ENCODE measurements at places on chromosomes 12 and 14.

DNA sequence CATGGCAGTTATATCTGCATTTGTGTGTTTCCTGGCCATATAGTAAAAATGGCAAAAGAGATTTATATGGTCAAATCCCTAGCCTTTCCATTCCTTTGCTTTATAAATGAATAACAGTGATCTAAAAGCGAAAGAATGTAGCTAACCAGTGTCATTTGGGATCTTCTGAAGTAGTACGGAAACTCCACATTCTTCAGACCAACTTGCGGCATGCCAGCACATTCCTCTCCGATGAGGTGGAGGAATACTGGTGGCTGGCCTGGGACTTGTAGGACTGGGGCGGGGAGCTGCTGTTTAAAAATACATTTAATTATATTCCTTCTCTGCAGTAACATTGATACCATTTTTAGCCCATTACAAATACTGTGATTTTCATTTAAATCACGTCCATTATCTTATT, 85.3 kb downstream of the SAMD4A start:
- no peak for DNase-seq

DNA sequence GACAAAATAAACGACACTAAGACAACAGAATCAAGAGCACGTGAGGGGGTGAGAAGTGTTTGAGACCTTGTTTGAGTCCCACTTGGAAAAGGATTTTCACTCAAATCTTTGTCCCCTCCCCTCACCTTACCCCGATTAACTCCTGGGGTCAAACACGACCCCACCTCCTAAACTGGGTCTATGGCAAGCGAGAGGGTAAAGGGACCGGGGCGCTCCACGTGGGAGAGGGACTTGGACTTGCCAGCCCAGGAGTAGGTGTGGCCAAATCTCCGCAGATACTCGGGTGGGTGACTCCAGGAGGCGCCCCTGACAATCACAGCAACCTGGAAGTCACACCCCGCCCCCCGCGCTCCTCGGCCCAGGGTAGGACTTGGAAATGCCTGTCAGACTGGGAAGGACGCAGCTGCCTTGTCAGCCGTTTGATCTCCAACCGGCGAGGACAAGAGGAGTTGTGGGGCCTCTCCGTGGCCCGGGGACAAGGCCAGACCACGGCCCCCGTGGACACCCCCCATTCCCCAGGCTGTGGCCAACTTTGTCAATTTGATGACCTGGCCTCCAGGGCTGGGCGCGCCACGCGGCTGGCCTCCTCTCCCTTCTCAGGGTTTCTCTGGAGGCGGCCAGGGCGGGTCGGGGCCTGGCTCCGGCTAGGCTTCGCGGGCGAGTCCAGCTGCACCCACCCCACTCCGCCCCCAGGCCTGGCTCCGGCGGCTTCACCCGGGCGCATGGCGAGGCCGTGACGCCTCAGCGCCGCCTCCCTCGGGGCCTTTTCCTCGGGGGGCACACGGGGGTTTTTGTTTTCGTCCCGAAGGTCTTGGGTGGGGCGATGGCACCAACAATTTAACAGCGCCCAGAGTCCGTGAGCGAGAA, 1.1 kb upstream of the BCL11B start:
- no peak for DNase-seq

DNA sequence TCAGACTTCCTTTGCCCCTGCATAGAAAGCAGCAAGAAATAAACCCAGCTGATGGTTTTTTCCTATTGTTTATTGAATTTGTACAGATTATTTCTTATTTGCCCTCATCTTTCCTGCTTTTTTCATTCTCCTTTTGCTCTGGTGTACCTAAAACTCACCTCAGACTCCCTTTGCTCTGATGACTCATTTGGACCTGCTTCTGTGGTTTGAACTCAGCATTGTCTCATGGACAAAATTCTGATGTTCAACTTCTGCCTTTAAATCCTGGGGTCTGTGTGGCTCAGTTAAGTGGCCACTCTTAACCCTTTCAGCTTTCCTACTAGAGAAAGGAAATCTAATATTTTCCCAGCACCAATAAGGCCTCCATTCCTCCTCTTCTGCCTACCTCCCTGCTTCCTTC, 3.5 kb upstream of the SENP1 start:
- no peak for DNase-seq

- DNase-seq = no peak
These were observed 105.0 kb downstream of the DAD1 start for GRCh38 chr14:22483863-22484593.

DNA sequence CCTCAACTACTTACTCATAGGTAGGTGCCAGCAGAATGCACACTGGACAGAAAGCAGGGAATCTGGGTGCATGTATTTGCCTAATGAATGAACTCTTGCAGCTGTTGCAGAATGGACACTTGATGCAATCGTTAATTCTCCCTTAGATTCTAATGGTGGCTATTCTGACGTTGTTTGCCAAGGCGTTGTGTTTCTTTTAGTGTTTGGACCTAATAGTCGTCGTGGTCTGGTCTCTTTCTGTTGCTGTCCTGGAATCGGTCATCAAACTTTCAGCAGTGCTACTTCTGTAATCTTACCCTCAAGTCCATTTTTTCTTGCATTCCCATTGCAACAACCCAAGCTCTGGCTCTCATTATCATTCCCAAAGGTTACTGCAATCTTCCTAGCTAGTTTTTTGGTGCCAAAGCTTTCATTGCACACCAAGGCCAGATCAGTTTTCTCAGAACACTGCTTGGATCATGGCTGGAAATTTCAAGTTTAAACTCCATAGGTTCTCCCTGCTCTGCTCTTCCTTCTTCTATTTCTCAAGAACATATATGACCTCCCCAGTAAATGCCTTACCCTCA, 31.3 kb downstream of the BMP4 start:
- no peak for DNase-seq

DNA sequence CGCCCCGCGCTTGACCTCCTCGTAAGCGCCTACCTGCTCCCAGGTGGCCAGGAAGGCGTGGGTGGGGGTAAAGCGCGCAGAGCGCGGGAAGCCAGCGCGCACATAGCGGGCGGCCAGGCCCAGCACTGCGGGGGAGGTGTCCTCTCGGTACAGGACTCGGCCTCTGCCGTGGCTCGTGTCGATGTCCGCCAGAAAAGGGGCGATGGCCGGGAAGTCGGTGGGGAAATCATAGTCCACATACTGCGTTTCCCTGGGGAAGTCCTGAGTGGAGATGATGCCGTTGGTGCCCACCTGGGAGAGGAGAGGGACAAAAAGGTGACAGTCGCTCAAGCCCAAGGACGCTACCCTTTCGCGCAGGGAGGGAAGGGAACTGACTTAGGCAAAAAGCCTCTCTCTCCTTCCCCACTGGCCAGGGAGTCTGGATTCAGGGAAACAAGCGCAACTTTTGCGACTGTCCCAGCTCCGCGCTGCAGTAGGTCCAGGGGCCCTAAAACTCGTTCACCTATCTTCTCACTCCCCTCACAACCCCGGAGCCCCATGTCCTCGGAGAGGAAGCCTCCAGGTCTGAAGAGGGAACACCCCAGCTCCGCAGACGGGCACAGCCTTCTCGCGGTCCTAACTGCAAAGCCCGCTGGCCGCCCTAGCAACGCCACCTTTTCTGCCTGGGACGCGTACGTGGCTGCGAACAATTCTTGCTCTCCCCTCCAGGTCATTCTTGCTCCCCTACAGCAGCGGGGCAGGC, 815 bp downstream of the NID2 start:
- no peak for DNase-seq

- no peak for DNase-seq
These were observed 19.7 kb downstream of the FGD4 start for GRCh38 chr12:32418903-32419519.

GRCh38 chr12:27635349-27635972, 60.8 kb upstream of the REP15 start:
- DNase-seq = no peak

DNA sequence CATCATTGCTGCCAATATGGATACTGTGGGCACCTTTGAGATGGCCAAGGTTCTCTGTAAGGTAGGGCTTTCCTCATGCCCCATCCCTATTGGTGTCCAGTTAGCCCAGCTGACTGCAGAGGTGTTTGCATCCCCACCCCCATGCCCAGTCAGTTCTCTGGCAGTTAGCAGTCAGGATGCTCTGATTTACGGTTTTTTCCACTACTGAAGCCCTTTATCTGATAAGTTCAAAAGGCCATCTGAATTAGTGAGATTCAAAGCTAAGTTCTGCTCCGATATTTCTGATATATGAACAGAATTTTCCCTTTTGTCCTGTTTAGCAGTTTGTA, 773 bp downstream of the GMPR2 start:
- no peak for DNase-seq

GRCh38 chr12:3137268-3137781, 60.1 kb downstream of the TSPAN9 start:
- DNase-seq = no peak

- DNase-seq = no peak
These were observed 53.8 kb downstream of the PLEKHG3 start for GRCh38 chr14:64758025-64758521.

- DNase-seq = no peak
These were observed 14.3 kb downstream of the ISCA2 start for GRCh38 chr14:74507840-74508239.

- DNase-seq = no peak
These were observed 8.3 kb downstream of the PROX2 start for GRCh38 chr14:74867673-74868072.

GRCh38 chr14:64369201-64369600, 19.0 kb upstream of the MTHFD1 start:
- no peak for DNase-seq

GRCh38 chr12:107395817-107396216, 289.8 kb upstream of the PWP1 start:
- no peak for DNase-seq

- no peak for DNase-seq
These were observed 260.9 kb upstream of the USP15 start for GRCh38 chr12:61999311-61999710.

- DNase-seq = no peak
These were observed 373.2 kb downstream of the ATP23 start for GRCh38 chr12:58314610-58315009.

DNA sequence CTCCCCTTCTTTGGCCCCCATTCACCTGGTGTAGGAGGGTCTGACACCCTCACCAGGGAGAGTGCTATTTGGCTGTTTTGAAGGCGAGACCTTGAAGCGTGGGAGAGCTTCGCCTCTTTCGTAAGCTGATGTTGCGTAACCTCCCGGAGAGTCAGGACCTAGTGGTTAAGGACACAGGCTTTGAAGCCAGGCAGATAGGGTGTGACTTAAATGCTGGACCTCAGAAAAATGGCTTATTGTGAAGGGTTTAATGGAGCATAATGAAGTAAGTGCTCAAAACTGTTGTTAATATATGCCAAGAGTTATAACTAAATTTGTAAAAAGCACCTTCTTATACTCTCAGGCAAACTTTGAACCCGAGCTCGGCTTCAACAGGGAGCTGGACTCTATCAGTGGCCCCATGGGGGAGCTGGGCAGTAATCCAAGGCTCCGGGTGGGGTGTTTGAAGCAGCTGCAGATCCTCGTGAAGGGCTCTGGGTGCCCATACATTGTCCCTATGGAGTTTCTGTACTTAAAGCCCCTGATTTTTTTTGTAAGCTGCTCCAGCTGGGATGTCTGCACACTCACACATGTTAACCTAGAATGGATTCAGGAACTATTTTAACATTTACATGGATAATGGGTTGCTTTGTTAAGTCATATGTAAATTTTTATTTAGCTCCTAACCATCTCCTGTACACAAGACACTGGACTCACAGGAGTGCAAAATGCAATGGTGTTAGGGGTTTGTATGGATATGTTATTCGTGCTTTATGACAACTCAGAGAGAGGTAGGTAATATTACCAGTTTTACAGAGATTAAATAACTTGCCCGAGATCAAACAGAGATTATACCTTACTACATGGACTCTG, 26.0 kb downstream of the PPFIBP1 start:
- no peak for DNase-seq

DNA sequence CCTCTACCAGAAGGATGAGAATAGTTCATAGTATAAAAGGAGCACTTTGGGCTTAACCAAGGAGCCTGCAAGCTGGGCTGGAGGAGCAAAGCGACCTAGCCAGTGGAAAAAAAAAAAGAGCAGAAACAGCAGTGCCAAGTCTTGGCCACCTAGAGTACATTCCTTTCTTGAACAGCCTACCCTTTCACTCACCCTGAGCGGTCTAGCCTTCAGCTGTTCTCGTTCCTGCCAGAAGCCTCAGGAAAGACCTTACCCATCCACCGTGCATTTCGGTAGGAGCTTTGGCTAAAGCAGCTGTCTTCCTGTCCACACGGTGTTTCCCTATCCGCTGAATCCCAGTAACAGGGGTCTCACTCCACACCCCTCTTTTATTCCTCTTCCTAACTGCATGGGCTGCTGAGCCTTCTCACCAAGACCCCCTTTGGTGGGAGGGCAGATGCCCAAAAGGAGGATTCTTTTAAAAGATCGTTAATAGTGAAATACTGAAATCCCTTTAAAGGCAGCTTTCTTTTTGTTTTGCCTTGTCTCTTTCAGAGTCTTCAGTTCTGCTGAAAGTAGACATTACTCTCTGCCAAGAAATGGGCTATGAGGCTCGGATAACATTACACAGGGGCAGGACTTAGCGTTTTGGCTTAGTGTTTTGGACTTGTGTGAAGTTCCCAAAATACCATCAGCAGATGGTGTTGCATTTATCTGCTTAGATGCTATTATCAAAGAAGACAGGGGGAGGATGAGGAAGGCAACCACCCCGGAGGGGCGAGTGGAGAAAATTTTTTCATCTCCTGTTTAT, 88.5 kb upstream of the METAP2 start:
- no peak for DNase-seq

GRCh38 chr14:23529016-23529415, 22.5 kb downstream of the ZFHX2 start:
- DNase-seq = no peak

GRCh38 chr12:76633415-76633814, 73.8 kb upstream of the OSBPL8 start:
- DNase-seq = no peak

DNA sequence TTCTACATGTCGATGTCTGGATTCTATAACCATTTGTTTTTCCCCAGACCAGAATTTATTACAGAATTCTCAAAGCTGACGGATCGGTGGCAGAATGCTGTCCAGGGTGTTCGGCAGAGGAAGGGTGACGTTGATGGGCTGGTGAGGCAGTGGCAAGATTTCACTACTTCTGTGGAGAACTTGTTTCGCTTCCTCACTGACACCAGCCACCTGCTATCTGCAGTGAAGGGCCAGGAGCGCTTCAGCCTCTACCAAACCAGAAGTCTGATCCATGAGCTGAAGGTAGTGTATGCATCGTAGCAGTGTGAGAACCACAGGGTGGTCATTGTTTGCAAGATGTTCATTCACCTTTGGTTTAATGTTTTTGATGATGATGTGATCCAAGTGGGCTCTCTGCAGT, 124.0 kb downstream of the ESR2 start:
- DNase-seq = no peak

DNA sequence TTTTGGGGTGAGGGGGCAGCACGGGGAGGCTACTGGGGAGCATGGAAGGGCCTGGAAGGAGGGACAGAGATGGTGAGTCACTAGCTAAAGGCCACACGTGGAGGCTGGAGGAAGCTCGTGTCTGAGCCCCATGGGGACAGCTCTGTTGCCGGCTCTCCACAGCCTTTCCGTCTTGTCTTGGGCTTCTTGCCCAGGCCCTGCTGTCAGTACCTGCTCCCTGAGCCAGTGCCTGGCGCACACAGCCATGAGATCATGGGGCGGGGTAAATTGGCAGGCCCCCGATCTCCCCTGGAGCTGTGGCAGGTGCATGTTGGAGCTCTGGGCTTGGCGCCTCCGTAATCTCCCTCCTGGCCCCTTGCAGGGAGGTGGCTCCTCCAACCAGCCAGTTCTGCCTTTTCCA, 16.1 kb upstream of the KRT80 start:
- no peak for DNase-seq
